ENCODE measurements at places on chromosomes 13 and 19.

DNA sequence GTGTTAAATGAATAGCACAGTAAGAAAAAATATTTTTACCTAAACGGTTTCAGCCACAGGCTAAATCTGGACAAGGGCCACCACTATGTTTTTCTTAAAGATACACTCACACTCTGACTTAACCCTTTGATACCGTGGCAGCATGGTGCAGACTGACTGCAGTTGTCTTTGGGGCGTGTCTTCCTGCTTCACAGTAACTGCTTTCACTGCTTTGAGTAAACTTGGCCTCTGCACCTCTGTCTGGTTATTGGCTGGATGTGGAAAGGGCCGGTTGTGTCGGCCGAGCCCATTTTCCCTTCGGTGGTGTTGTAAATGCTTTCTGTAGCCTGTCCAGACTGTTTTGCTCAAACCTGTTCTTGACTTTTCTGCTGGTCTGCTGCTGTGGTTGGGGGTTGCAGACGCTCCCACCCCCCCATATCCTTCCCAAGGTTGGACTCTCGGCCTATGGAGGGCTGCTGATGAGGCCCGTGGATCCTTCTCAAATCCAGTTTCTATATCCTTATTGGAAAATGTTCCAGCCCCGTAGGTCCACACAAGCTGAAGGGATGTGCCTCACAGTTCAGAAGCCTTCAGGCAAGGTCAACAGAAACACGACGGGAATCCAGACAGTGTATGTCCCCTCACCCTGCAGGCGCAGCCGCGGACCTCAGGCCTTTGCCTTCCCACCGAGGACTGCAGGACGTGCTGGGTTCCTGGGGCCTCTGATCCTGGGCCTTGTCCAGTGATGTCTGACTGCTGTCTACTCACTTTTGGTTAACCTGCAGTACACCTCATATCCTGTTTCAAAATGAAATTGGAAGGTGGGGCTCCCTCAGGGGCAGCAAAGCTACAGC, 90.2 kb upstream of the RNF113B start:
- no peak for DNase-seq

GRCh38 chr13:100680131-100680530, 5.5 kb upstream of the TMTC4 start:
- no peak for DNase-seq

DNA sequence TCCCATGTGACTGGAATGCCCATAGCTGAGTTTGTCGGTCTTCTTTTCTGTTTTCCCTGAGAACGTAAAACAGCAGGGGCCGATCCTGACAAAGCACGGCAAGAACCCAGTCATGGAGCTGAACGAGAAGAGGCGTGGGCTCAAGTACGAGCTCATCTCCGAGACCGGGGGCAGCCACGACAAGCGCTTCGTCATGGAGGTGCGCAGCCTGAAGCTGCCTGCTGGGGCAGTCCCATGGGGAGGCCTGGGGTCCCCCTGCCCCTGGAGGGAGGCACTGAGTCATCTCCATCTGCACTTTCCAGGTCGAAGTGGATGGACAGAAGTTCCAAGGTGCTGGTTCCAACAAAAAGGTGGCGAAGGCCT, 18.2 kb upstream of the QTRT1 start:
- DNase-seq, result no peak

GRCh38 chr13:28584873-28585381, 74.0 kb upstream of the POMP start:
- DNase-seq, result peak; percentile 53

GRCh38 chr13:76009267-76009890, 373.2 kb downstream of the LMO7 start:
- no peak for DNase-seq

DNA sequence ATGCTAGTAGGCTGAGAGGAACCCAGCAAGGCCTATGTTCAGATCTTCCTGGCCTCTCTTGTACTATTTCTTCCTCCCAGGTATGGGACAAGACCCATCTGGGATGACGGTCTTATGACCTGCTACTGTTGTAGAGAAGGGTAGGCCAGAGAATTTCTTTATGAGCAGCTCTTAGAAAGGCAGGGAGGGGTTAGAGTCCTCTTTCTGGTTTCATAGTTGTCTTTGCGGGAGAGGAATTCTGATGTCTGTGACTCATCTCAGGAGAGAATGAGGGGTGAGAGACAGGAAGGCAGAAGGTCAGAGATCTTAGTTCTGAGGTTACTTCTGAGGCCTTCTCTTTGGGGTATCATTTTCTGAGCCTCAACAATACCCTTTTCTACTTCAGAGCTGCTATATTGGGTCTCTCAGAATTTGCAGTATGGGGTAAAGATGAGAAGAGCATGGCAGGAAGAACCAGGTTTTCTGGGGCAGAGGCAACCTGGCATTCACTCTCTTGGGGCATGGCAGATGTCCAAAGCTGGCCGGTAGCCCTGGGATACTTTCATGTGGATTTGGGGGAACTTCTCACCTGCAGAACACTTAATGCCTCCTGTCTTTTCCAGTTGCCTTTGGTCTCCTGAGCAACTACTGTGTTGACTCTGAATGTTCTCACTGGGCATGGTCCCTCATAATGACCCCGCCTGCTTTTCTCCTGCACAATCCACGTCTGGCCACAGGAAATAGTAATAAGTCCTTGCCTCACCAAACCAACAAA, 154.4 kb downstream of the GGACT start:
- DNase-seq, result no peak

DNA sequence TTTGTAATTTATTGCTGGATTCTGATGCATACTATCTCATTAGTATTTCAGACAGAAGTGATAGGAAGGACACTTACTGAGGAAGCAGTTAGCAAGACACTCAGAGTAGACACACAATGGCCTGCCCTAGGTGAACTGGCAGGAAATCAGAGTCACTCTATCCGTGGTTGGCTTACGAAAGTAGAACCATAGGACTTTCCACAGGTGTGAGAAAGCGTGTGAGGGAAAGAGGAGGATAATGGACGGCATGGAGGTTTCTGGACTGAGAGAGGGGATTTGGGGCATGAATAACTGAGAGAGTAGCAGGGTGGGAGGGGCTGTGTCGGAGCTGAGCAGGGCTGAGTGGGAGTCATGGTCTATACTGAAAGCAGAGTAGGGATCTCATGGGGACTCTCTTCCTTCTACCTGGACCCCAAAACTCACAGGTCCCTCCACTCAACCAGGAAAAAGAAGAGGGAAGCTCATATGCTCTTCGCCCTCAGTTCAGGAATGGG, 18.7 kb upstream of the EID2 start:
- no peak for DNase-seq

GRCh38 chr19:33419788-33420130, 46.2 kb downstream of the CEBPG start:
- no peak for DNase-seq

- DNase-seq, result no peak
These were observed 778.7 kb upstream of the PCDH20 start for GRCh38 chr13:62194371-62194770.

- no peak for DNase-seq
These were observed 76.7 kb downstream of the MBNL2 start for GRCh38 chr13:97298816-97299215.

DNA sequence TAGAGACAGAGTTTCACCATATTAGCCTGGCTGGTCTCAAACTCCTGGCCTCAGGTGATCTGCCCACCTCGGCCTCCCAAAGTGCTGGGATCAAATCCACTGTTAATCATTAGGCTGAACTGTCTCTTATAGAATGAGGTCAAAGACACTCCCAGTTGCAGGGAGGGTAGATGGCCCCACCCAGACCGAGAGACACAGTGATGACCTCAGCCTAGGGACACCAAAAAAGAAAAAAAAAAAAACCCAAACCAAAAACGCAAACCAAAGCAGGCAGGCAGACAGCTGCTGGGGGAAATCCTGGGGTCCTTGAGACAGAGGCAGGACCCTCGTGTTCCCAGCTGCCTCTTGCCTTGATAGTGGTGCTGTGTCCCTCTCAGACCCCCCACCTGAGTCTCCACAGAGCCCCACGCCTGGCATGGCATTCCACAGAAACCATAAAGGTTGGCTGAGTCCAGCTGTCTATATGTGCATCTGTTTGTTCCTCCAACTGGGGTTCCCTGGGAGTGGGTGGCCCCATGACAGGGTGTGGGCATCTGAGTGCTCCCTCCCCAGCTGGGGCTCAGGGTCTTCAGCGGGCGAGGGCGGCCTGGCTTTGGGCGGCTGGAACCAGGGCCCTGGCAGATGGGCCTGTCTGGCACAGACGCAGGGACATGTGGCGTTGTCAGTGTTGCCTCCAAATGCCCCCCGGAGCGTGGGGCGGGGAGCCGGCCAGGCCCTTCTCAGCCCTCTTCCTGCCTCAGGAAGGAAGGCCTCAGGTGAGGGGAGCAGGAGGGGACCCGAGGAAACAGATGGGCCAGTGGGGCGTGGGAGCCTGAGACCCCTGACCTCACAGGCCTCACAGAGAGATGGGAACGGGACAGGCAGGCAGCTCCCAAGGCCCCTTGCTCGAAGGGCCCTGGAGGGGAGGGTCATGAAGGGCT, 5.2 kb downstream of the DAND5 start:
- no peak for DNase-seq

- DNase-seq, result no peak
These were observed 11.6 kb upstream of the ISYNA1 start for GRCh38 chr19:18449552-18449951.

DNA sequence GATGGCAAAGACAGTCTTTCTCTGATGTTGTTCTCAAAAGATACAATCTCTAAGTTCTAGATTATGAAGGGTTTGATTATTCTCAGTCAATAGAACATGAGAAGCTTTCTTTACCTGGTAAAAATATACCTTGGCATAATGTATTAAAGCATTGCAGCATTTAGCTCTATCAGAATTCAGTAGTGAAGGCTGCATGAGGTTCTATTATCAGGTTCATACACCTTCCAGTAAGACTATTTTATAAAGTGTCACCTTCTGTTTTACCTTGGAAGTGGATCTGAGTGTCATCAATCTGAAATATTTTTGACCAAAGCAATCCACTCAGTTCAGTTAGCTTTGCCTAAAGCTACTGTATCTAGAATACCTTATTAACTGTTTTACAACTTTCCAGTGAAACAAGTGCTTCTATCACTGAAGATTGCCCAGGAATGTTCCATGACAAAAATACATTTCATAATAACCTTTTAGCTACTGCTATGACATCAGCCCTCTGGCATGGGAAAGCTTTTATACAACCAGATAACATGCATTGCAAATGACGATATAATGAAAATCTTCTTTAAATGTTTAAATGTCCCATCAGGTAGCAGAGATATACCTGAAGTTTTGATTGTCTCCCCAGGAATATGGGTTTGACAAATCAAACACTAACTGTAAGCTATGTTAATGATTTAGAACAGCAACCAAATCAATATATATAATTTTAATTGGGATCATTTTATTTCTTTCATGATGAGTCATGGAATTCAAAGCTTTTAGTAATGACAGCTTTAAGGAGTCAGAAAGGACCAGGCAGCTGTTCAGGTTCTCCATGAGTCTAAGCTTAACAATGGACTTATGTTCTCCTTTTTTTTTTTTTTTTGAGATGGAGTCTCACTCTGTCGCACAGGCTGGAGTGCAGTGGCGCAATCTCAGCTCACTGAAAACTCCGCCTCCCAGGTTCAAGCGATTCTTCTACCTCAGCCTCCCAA, 72.2 kb downstream of the UFM1 start:
- no peak for DNase-seq

GRCh38 chr19:6278740-6279619, 795 bp downstream of the MLLT1 start:
- no peak for DNase-seq
